Memory B cell (primary cell): ENCODE measurements at places on chromosomes 3 and 15.

- DNase-seq: no peak
Measured at GRCh38 chr3:101204246-101204645, 116.1 kb downstream of the IMPG2 start.

GRCh38 chr3:43369404-43370292 is 83.3 kb downstream of the SNRK start:
- no peak for DNase-seq

DNA sequence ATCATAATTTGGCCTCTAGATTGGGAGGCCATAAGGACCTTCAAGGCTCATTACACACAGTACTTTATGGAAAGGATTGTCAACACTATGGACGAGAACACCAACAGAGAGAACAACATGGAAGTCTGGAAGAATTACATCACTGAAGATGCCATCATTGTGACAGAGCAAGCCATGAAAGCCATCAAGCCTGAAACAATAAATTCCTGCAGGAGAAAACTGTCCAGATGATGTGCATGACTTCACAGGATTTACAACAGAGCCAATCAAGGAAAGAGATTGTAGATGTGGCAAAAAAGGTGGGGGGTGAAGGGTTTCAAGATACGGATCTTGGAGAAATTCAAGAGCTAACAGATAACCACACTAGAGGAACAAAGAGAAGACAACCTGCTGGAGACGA is 15.9 kb downstream of the IL17RB start:
- DNase-seq: no peak

GRCh38 chr15:26875476-26875850 is 8.6 kb downstream of the GABRA5 start:
- DNase-seq: no peak

DNA sequence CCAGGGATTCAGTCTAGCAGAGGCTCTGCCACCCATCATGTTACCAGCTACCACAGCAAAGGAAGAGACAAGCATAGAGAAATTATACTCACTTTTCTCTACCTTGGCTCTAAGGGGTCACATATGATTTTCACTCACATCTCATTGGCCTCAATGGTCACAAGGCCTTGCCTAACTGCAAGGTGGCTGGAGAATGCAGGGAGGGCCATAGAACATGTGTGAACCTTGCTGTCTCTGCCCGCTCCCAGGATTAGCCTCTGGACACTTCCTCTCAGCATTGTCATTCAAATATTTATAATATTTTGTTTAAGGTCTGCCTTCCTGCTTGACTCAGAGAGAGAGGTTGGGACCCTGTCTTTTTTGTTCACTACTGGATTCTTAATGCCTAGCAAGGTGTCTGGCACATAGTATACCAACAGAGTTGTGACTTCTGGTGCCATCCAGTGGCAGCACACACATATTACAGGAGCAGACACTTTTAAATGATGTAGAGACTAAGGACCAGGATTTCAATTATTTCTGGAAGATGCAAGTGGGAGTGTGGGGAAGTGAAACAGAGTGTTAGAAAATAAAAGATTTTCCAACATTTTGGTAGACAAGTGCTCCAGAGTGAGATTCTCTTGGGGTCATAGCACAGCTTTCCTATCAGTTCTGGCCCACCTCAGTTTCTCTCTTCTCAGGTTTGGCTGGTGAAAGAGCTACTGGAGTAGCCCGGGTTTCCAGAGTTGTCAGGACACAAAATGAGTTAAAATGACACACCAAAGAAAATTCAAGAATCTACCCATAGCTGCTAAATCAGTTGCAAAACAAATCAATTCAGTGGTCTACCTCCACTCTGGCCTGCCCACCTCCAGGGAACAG is 119.0 kb upstream of the RASGRP1 start:
- peak; percentile 65 for DNase-seq

DNA sequence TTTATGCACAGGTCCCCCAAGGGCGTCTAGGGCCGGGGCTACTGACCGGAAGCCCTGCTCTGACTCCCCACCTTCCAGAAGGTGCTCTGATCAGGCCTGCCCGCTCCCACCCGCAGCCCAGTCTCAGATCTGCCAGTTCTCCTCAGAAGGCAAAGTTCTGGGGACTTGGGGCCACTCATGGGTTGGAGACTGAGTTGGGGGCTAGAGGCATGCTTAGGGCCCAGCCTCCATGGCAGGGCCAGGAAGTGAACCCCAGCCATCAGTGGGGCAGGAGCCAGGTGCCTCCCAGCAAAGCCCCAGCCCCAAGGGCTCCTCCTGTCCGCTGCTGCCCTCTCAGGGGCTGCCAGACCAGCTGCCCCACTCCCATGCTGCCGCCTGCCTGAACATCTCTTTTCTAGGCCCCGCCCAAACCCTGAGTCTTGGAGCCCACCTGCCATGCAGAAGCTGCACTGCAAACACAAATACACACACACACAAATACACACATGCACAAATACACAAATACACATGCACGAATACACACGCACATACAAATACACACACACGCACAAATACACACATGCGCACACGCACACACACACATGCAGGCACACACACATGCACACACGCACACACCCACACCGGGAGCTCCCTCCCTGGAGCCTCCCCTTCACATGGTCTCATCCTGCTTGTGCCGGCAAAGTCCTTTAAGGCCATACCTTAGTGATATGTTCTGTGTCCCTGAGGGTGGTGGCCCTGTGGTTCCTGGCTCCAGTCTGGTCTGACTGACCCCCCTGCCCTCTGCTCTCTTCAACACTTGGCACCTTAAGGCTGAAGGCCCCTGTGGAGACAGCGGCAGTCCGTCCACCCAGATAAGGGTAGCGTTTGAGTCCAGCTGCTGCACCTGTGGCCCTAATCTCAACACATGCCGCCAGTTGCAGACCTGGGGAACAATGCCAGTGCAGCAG is 59.2 kb upstream of the KLF13 start:
- DNase-seq: peak; percentile 9

GRCh38 chr3:59502806-59503205 is 453.0 kb upstream of the CFAP20DC start:
- DNase-seq: no peak

DNA sequence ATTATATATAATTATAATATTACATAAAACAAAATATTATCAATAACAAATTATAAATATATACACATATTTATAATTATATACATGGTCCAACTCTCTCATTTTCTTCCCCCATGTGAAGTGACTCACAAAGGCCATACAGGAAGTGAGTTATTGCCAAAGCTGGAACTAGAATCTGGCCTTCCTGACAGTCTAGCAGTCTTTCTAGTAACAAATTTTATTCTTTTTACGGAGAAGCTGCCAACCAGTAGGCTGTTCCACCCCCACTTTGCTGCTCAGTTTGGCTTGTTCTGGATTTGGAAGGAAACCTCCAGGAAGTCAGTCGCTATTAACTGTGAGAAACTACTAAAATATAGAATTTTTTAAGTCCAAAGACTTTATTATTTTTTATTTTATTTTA is 79.6 kb downstream of the DHX36 start:
- no peak for DNase-seq

DNA sequence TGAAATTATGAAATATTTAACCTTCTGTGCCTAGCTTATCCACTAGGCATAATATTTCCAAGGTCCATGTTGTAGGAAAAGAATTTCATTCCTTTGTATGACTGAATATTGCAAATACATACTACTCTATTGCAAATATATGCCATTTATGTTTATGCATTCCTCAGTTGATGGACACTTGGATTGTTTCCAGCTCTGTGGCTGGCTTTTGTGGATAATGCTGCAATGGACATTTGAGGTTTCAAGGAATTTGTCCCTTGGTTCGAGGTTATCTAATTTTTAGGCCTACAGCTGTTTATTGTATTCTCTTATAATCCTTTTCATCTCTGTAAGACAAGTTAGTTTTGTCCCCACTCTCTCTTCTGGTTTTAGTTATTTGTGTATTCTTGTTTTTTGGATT is 7.7 kb upstream of the AADACL2 start:
- no peak for DNase-seq

- no peak for DNase-seq
Measured at GRCh38 chr3:117708601-117709000, 999.0 kb downstream of the TUSC7 start.

- DNase-seq: no peak
Measured at GRCh38 chr3:196232154-196232881, 16.0 kb downstream of the SLC51A start.

DNA sequence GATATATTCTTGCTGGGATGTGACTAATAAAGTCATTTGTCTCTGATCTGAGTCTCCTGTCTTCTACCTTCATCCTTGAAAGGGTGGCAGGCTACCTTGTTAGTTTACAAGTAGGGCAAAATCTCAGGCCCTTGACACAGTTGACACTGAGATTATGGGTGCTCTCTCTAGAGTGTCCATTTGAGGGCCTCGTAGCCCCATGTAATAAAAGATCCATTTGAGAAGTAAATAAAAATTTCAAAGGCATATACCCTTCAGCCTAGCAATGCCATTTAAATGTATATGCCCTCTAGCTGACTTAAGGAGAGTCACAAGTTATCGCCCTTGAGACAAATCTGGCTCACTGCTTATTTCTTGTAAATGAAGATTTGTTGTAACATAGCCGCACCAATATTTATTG is 98.6 kb downstream of the TCF12 start:
- no peak for DNase-seq

- DNase-seq: no peak
Measured at GRCh38 chr15:88066636-88067330, 189.8 kb downstream of the NTRK3 start.

- DNase-seq: no peak
Measured at GRCh38 chr3:139534455-139534812, 5.1 kb downstream of the RBP1 start.

DNA sequence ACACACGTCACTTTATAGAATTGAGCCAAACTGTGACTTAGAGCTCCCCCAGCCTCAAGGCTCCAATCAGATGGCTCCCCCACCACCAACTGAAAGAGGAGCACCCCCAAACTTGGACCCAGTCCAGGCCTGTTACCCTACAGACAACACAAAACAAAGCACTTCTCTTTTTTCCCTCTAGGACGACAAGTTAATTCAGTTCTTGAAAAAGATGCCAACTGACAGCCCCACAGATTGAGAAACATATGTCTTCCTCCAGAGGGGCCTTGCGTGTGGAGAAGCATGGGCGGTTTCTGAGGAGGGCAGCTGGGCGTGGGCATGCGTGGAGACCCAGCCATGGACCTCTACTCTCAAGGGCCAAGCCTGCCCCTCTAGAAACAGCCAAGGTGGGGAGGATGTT is 229.5 kb downstream of the SHQ1 start:
- DNase-seq: no peak

- no peak for DNase-seq
Measured at GRCh38 chr3:69823743-69824142, 84.5 kb downstream of the MITF start.

- no peak for DNase-seq
Measured at GRCh38 chr3:33441225-33441976, 1.2 kb upstream of the UBP1 start.

DNA sequence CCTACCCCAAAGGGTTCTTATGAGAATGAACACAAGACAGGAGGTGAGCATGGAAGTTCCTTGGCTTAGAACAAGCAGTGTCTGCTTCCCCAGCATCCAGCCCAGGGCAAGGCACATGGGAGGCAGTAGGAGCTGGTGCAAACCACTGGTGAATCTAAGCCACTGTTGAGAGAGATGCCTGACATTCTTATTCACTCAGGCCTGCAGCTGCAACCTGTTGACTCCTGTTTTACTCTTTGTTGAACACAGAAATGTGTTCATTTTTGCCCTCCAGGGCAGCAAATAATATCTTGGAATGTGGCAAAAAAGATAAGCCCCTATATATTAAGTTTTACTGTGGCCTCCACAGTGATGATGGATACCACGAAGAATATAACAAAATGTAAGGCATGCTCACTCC is 8.9 kb upstream of the PAK6 start:
- DNase-seq: no peak
